Neural crest cell (in vitro differentiated cells): ENCODE measurements at places on chromosomes 12 and 14. TPM values are rescaled to one million over a fixed set of nuclear protein-coding genes. Genes with fewer than 3 reads are reported as not detected.
A peak's percentile ranks its signal among the peaks of the same experiment; 100 is the strongest.

DNA sequence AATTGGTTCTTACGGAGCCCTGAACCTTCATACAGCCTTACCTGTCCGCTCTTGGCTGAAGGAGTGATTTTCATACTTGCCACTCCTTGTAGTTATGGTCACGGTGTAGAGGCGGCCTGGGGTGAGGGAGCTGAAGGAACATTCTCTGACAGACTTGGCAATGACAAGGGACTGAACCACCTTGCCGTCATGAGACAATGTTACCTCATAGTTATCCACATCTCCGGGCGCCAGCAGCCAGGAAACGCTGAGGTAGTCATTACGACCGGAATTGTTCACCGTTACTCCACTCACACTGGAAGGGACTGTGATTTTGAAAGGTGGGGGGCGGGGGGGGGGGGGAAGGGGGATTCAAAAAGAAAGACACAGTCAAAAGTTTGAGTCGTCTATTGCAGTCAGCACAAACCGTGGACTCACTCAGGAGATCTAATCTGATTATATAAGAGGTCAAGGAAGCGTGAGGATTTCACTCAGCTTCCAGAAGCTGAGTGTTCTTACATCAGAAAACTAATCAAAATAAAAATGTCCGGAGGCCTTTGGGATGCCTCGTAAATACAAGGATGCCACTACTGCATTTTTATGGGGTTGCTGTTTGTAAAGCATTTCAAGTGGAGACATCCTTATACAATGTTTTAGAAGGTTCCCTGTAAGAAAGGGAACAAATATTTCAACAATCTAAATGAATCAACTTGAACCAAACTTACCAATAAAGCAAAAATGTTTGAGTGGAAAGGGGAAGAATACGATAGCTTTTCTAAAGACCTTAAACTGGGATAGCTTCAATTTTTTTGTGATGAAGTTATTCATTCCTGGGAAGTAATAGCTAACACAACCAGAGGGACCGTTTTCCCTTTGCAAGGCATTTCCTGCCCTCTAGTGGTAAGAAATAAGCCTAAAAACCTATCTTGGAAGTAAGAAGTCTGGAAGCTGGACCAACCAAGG, 60.6 kb downstream of the PTPRB start:
- H3K36me3 ChIP-seq, result no peaks in the 10 kb centered on the region
- no peak overlapping the region for H3K4me3 ChIP-seq
- no peaks in the 10 kb centered on the region for H3K27me3 ChIP-seq
- peaks cover 3% of the 10 kb centered on the region for H3K4me1 ChIP-seq

GRCh38 chr12:112868459-112869041, 38.2 kb upstream of the OAS1 start:
- DNase-seq, result no peak
- no peaks in the 10 kb centered on the region for H3K4me1 ChIP-seq
- H3K4me3 ChIP-seq, result no peak overlapping the region
- H3K36me3 ChIP-seq, result no peaks in the 10 kb centered on the region
- H3K27me3 ChIP-seq, result peaks cover 87% of the 10 kb centered on the region

DNA sequence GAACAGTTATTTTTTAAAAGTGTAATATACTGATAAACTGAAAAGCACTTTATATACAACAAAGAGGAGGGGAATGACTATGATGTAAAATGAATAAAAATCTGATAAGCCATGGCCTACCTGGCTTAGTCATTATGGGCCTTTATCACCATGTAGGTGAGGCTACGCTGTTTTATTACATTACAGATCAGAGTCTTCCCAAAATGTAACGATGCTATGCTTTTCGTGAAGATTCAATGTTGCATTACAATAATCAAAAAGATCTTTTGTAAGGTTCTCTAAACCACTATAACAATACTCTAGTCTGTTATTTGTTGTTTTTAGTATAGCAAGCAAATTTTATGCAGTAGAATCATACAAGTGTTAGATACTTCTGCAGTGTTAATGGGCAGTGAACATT, 34.2 kb downstream of the ARID4A start:
- peak overlapping the region; percentile 79 for H3K4me3 ChIP-seq
- H3K36me3 ChIP-seq, result peaks cover 4% of the 10 kb centered on the region
- no peak for DNase-seq
- no peaks in the 10 kb centered on the region for H3K27me3 ChIP-seq
- peaks cover 29% of the 10 kb centered on the region for H3K4me1 ChIP-seq
- H3K27ac ChIP-seq, result peak overlapping the region; percentile 48

The WNT5B gene
- 14.0 and 14.2 TPM in 2 replicates for total RNA-seq

- H3K4me3 ChIP-seq, result no peak overlapping the region
- DNase-seq, result no peak
- no peaks in the 10 kb centered on the region for H3K36me3 ChIP-seq
- H3K27me3 ChIP-seq, result no peaks in the 10 kb centered on the region
- H3K27ac ChIP-seq, result no peak overlapping the region
Measured at GRCh38 chr12:60165781-60166180, 570.0 kb downstream of the SLC16A7 start.

The NFE2 gene
- 0.32 TPM in 1 of 2 replicates, not detected in the other for total RNA-seq

The KRT76 gene
- total RNA-seq, result not detected in 2 replicates

DNA sequence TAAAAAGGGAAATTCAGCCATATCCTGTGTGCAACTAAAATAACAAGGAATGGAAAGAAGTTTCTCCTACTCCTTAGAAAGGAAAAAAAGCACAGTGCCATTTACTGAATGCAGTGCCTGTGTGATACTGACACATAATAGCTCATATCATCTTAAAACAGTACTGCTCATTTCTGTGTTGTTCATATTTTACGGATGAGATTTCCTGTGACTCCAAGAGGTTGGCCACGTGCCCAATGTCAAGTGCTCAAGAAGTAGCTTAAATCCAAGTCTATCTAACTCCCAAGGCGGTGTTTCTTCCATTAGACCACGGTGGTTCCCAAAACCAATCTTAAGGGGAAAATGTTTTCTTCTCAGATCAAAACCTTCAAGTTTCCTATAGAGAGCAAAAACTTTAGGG, 20.0 kb downstream of the MAP3K9 start:
- H3K36me3 ChIP-seq, result no peaks in the 10 kb centered on the region
- H3K27me3 ChIP-seq, result no peaks in the 10 kb centered on the region
- no peaks in the 10 kb centered on the region for H3K4me1 ChIP-seq
- H3K4me3 ChIP-seq, result no peak overlapping the region
- no peak for DNase-seq

- H3K4me3 ChIP-seq, result no peak overlapping the region
- no peaks in the 10 kb centered on the region for H3K27me3 ChIP-seq
- H3K36me3 ChIP-seq, result no peaks in the 10 kb centered on the region
Measured at GRCh38 chr12:46549527-46550265, 177.1 kb upstream of the SLC38A2 start.

The GAS2L3 gene
- 34.1 and 36.2 TPM in 2 replicates for total RNA-seq

The ACVRL1 gene
- total RNA-seq, result 0.14 and 0.49 TPM in 2 replicates

GRCh38 chr12:126312457-126312856, 1247.2 kb downstream of the AACS start:
- no peak for DNase-seq
- no peaks in the 10 kb centered on the region for H3K4me1 ChIP-seq
- H3K27ac ChIP-seq, result no peak overlapping the region
- H3K27me3 ChIP-seq, result peaks cover 7% of the 10 kb centered on the region

The CCDC175 gene
- 0.19 and 0.25 TPM in 2 replicates for total RNA-seq

The KRT79 gene
- not detected in 2 replicates for total RNA-seq

The NDUFA12 gene
- total RNA-seq, result 124 and 127 TPM in 2 replicates

The TPH2 gene
- 0.09 and 0.23 TPM in 2 replicates for total RNA-seq

- no peak overlapping the region for H3K4me3 ChIP-seq
- peak; percentile 53 for DNase-seq
- peaks cover 8% of the 10 kb centered on the region for H3K36me3 ChIP-seq
Measured at GRCh38 chr12:112198120-112198733, 72.9 kb downstream of the TRAFD1 start.

DNA sequence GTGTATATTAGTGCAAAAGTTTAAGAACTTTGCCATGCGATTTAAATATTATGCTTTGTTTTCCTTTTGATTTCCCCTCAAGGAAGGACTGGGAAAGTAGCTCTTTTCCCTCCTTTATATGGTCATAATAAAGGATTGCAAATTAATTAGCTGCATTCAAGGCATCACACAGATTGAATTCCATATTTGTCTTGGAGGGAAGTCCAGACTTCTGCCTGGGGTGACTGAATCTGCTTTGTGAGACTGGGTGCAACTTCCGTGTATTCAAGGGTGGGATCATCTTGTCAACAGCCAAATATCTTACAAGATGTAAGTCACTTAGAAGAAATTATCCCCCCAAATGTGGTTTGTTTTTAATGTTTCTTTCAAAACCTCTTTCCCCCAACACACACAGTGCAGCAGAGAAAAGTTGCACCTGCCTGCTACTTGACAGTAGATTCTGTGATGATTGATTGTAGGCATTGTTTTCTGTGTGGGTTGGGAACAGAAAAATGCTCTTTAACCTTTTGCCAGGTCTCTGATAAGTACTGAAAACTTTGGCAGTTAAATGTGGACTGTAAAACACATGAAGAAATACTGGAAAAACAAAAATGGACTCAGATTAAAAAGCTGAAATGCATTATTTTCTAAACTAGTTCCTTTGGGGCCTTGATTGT, 28.4 kb downstream of the STK38L start:
- no peak for DNase-seq
- no peaks in the 10 kb centered on the region for H3K27me3 ChIP-seq
- peaks cover 27% of the 10 kb centered on the region for H3K4me1 ChIP-seq
- H3K4me3 ChIP-seq, result no peak overlapping the region

The MMP14 gene
- 63.2 and 68.6 TPM in 2 replicates for total RNA-seq

DNA sequence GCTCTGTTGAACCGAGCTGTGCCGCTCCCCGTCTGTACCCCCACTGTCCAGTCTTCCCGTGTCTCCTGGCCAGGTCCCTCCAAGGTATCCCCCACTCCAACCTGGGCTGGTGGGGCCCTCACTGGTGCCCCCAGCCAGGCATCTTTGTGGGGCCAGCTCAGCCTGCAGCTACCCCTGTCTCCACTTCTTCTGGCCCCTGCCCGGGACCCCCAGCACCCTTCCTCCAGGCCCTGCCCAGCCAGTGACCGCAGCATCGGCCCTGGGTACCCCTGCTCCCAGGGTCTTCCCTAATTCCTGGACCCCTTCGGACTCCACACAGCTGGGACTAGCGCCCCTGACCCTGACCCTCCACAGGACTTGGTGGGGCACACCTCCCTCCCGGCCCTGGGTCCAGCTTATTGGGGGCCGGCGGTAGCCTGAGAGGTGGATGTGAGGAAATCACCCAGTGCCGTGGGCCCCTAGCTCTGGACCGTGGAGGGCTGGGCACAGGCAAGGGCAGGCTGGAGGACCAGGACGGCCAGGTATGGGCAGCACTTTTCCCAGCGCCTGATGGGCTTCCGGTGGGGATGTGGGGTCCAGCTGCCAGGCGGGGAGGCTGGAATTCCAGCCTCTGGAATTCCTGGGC, 4.1 kb upstream of the CRIP1 start:
- no peak for DNase-seq
- peaks cover 59% of the 10 kb centered on the region for H3K27me3 ChIP-seq
- H3K27ac ChIP-seq, result peak overlapping the region; percentile 99
- peaks cover 21% of the 10 kb centered on the region for H3K4me1 ChIP-seq
- no peaks in the 10 kb centered on the region for H3K36me3 ChIP-seq
- peak overlapping the region; percentile 84 for H3K4me3 ChIP-seq

DNA sequence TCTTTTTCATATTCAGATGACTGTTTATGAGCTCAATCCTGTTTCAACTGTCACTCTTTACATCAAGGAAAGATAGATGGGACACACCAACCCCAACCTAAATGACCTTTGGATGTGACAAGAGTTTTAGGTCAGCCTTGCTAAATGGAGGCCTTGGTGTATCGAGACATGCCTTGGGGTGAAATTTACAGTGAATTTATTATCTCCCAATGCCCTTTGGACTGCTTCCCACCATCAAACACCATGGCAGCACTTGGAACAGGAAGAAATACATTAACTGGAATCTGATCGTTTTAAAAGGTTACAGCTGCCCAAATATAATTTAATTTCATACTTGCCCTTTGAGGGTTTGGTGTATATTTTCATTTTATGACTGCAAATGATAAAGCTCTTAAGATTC, 327.6 kb downstream of the SOX5 start:
- H3K4me3 ChIP-seq, result no peak overlapping the region
- no peak for DNase-seq
- no peaks in the 10 kb centered on the region for H3K27me3 ChIP-seq

The TAS2R19 gene
- total RNA-seq, result 2.8 and 3.3 TPM in 2 replicates

DNA sequence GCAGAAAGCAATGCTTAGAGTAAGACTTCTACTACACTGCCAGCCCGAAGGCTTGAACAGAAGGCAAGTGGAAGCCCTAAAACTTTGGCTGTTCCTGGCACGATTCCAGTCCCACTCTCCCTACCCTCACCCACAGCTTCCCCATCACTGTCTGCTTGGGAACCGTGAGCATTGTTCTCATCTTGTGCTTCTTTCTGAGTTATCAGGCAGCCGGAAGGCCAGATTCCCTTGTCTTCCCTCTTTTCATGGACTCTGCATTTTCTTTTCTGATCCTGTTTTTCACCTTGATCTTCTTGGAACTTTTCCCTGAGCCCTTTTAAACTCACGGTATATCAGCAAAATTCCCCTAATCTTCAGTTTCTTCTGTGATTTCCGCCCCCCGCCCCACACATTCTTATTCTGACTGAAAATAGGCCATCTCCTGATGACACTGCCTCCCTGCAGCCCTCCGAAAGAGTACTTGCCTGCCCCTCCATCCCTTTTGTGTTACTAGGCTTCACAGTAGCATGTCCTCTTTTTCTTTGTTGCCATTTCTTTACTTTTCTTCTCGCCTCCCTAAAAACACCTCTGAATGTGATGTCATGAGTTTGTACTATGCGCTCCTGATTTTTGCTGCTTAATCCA, 29.9 kb downstream of the RCOR1 start:
- no peak overlapping the region for H3K4me3 ChIP-seq
- peak overlapping the region; percentile 81 for H3K27ac ChIP-seq
- DNase-seq, result no peak
- H3K36me3 ChIP-seq, result no peaks in the 10 kb centered on the region
- peaks cover 31% of the 10 kb centered on the region for H3K4me1 ChIP-seq
- H3K27me3 ChIP-seq, result no peaks in the 10 kb centered on the region

- H3K27ac ChIP-seq, result no peak overlapping the region
- peaks cover 1% of the 10 kb centered on the region for H3K27me3 ChIP-seq
- H3K4me1 ChIP-seq, result no peaks in the 10 kb centered on the region
- no peak overlapping the region for H3K4me3 ChIP-seq
- no peaks in the 10 kb centered on the region for H3K36me3 ChIP-seq
- DNase-seq, result no peak
Measured at GRCh38 chr12:18462442-18462841, 201.1 kb downstream of the PIK3C2G start.

DNA sequence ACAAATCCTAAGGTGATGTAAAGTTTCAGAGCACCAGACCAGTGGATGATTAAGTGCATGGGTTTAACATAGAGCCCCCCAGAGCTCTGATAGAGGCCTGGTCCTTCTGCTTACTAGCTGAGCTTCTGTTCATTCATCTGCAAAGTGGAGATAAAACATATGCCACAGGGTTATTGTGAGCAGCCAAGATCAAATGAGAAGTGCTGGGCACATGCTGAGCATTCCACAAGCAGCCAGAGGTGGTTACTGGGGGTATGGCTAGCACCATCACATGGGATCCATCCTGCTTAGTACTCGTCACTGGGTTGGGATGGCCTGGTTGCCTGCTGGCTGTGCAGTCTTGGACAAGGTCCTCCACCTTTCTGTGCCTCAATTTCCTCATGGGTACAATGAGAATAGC, 18.0 kb upstream of the SMUG1 start:
- DNase-seq, result no peak
- peaks cover 91% of the 10 kb centered on the region for H3K27me3 ChIP-seq
- H3K4me3 ChIP-seq, result no peak overlapping the region
- H3K4me1 ChIP-seq, result peaks cover 6% of the 10 kb centered on the region
- H3K27ac ChIP-seq, result no peak overlapping the region

- no peak for DNase-seq
- H3K27ac ChIP-seq, result no peak overlapping the region
Measured at GRCh38 chr14:22502551-22502950, 86.5 kb downstream of the DAD1 start.

- DNase-seq, result no peak
- no peaks in the 10 kb centered on the region for H3K4me1 ChIP-seq
- no peak overlapping the region for H3K4me3 ChIP-seq
- H3K27ac ChIP-seq, result no peak overlapping the region
- no peaks in the 10 kb centered on the region for H3K36me3 ChIP-seq
- H3K27me3 ChIP-seq, result peaks cover 39% of the 10 kb centered on the region
Measured at GRCh38 chr14:22159957-22160356, 429.1 kb downstream of the DAD1 start.

The BRMS1L gene
- total RNA-seq, result 12.4 and 14.5 TPM in 2 replicates
